ENCODE measurements at places on chromosomes 5 and 9.
A peak's percentile ranks its signal among the peaks of the same experiment; 100 is the strongest.

DNA sequence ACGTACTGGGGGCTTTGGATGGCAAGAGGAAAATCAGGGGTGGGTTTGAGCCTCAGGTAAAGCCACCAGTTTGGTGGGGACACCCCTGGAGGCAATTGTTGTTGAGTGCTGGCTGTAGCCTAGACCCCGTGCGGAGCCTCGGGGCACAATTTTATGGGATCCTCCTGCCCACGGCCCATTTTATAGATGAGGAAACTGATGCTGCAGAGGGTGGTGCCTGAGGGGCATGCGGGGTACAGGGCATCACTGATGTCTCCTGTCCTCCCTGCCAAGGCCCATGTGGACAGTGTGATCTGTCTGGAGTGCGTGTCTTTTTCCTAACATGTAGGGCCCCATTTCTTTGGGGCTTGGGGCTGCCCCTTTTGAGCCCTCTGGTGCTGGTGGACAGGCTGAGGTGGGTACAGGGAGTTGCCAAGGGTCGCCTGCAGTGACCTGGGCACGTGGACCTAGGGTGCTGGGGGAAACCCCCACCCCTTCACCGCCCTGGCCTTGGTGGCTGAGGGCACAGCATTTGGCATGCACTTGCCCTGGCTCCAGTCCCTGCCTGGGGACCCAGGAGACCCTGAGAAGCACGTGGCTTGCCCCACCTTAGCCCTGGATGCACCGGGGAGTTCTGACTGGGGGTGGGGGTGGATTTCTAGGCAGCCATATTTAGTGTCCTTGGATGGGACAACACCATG is 22.1 kb downstream of the WNK2 start:
- no peak for DNase-seq

GRCh38 chr5:3225201-3225960 is 370.3 kb upstream of the IRX1 start:
- no peak for DNase-seq

- no peak for DNase-seq
Measured at GRCh38 chr9:80467632-80468031, 895.9 kb downstream of the TLE4 start.

GRCh38 chr5:113487416-113487780 is 855 bp downstream of the MCC start:
- no peak for DNase-seq

DNA sequence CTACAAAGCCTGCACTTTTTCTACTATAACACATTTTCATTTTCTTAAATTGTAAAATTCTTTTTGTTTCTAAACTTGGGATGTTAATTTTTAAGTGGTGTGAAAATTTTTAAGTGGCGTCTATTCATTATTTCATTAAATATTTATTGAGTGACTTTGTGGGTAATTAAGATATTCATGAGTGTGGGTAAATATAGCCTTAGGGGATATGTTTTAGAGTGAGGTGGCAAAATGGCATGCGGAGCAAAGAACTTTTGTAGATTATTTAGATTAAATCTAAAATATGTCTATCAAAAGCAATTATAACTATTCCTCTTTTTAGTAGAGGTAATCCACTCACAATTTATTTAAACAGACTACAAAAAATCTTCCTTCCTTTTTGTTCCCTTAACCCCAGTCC is 188.4 kb downstream of the PCSK1 start:
- DNase-seq, result no peak

- DNase-seq, result no peak
Measured at GRCh38 chr9:72119853-72120252, 29.4 kb upstream of the GDA start.

- no peak for DNase-seq
Measured at GRCh38 chr9:10921671-10922070, 308.9 kb upstream of the PTPRD start.

DNA sequence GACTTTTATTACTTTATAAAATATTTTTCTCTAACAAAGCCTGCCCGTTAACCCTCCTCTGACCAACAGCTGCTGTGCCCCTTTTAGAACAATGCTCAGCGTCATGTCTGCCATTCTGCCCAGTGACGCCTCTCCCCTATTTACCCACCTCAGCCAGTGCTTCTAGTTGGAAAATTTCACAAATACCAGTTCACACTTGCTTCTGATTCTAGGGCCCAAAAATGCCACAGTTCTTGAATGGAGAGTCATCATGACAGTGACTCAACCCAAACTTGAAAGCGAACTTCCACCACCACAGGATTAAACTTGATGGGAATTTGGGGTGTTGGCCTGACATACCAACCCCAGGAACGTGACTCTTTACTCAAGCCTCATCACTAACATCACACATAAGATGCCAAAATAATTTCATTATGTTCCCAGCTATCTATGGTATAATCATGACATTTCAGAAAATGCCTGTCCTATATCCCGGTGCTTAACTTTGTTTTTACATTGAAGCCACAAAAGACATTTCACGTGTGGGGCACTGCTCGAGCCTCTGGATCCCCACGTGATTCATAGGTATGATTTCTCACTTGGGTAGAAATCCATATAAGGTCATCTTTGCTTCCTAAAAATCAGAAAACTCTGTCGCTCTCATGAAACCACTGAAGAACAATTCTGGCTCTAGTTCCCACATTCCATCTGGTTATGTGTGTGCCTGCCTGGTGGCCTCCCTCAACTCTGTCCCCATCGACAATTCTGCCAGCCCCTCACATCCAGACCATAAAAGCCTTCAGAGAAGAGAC is 220.9 kb downstream of the ACTL7B start:
- DNase-seq, result no peak

DNA sequence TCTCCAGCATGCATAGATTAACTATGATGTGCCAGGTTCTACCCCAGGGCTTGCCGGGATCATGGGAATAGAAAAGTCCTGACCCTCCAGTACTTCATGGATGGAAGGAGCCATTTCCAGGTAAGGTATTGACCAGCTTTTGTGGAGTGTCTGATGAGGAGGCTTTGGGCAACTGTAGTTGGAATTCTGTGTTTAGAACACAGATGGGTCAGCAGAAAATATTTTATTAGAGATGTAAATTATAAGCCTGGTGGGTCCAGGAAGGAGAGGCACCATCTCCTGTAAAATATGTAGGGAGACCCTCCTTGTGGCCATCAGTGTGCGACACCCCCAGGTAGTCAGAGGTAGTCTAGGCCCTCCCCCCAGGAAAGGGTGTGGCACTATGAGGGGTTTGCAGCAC is 156.2 kb downstream of the IRX1 start:
- DNase-seq, result no peak

DNA sequence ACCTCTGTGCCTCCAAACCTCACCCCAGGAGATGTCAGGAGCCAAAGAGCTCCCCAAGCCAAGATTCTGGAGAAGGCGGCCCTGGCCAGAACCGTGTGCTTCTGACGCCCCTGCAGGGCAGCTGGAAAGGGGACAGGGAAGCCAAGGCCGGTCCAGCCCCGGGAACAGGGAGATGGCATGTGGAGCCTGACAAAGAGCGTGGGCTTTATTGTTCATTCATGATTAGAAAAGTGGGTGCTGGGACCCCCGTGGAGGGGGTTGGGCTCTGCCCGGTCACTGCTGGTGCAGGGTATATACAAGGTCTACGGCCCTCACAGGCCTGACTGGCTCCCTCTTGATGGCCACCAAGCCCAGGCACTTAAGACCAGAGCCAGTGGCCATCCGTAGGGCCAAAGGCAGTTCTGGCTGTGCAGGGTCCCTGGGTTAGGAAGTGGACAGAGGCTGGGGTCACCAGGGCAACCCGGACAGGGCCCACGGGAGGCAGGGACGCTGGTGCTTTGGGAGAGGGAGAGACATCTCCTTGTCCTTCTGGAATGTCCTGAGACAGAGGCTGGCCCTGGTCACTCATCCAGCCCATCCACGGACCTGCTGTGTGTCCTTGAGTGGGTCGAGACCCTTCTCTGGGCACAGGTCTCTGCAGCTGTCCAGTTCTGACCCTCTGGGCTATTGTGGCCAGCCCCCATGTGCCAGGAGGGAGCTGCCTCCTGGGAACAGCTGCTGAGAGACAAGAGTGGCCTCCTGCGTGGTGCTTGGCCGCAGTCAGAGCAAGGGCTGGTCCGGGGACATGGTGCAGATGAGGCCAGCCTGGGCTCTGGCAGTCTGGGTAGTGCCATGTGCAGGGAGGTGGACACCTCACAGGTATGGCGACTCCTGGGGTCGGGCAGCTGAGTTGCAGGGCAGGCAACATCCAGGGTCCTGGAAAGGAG is 12.5 kb downstream of the NINJ1 start:
- peak; percentile 11 for DNase-seq

GRCh38 chr9:133594310-133594709 is 14.9 kb downstream of the FAM163B start:
- DNase-seq, result no peak

- no peak for DNase-seq
Measured at GRCh38 chr5:160542281-160542680, 120.6 kb downstream of the PTTG1 start.

GRCh38 chr9:135850737-135851136 is 56.6 kb downstream of the CAMSAP1 start:
- no peak for DNase-seq

GRCh38 chr9:70614786-70615463 is 200.5 kb upstream of the KLF9 start:
- DNase-seq, result no peak

GRCh38 chr9:117936185-117937130 is 232.3 kb downstream of the TLR4 start:
- no peak for DNase-seq

DNA sequence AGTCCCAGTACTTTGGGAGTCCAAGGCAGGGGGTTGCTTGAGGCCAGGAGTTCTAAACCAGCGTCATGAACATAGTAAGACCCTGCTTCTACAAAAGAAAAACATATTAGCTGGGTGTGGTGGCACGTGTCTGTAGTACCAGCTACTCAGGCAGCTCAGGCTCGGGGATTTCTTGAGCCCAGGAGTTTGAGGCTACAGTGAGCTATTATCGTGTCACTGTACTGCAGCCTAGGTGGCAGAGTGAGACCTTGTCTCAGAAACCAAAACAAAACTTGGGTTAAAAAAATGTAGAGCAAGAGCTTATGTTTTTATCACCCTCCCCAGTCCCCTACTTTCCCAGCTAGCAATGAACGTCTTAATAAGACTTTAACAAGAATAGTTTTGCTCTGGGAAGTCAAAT is 46.7 kb downstream of the UHRF2 start:
- DNase-seq, result no peak

DNA sequence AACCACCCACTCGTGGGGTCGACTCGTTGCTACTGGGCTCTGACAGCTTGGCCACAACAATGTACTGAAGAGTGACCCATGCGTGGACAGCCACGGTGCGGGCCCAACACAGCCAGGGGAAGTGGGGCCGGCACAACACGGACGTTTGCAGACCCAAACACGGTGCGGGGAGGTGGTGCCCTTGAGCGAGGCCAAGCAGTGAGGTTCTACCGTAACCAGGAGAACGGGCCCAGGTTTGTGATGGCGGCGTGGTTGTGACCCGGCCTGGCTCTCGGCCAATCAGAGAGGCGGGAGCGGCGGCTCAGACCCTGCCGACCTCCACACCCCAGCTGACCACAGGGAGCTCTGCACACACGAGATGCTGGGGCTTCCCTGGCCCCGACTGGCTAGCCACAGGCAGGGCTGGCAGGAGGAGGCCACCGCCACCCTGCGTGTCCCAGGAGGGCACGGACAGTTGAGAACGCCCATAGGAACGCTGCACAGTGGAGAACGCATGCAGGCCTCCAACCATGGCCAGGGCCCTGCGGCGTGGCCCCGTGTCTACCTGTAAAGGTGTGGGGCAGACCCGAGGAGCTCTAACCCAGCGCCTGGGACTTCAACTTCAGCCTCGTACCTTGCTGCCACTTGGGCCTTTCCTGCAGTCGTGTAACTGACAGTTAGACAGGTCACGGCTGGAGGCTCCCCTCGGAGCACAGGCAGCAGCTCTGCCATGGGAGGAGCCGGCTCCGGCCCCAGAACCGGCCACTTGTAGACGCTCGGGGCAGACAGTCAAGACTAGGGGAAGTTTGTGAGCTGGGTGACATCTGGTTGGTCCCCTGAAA is 13.7 kb downstream of the BRD3 start:
- peak; percentile 10 for DNase-seq

GRCh38 chr9:137374131-137374845 is 48.7 kb downstream of the EXD3 start:
- DNase-seq, result no peak

DNA sequence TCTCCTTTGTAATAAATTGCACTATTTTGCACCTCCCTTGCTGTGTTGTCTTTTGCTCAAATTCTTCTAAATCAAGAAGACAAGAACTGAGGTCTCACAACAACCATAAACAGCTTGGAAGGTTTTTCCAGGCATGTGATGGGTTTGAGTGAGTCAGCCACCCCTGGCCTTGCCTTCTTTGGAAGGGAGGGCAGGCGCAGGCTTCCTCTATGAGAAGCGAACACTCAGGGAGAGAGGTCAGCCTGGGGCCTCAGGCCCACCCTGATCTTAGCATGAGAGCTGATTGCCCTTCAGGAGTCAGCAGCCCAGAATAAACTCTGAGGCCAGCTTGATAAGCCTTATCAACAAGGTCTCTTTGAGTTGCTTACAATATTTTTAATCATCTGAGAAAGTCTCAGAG is 31.6 kb downstream of the S1PR3 start:
- no peak for DNase-seq

DNA sequence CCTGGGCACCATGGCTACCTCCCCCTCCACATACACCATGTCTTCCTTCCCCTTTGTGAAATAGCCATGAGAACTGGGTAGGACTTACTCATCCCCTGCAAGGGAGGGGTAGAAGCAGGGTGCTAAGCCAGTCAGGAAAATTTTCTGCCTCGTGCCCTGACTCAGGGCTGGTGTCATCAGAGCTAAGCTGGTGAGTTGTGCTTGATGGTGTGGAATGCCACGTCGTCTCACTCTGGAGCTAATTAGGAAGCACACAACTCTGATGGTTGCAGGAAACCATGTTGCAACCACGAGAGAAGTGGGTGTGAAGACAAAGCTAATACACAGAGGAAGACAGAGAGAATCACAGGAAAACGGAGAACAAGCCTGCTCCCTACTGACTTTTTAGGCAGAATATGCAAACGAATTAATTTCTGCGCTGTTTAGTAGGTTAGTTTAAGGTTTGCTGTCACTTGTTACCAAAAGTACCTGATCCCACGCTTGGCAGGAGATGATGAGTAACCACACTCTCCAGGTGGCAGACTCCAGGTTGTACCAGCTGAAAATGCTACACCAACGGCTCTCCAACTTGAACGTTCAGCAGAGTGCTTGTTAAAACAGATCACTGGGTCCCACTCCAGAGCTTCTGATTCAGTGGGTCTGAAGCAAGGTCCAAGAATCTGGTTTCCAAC is 54.5 kb downstream of the STK10 start:
- peak; percentile 66 for DNase-seq

DNA sequence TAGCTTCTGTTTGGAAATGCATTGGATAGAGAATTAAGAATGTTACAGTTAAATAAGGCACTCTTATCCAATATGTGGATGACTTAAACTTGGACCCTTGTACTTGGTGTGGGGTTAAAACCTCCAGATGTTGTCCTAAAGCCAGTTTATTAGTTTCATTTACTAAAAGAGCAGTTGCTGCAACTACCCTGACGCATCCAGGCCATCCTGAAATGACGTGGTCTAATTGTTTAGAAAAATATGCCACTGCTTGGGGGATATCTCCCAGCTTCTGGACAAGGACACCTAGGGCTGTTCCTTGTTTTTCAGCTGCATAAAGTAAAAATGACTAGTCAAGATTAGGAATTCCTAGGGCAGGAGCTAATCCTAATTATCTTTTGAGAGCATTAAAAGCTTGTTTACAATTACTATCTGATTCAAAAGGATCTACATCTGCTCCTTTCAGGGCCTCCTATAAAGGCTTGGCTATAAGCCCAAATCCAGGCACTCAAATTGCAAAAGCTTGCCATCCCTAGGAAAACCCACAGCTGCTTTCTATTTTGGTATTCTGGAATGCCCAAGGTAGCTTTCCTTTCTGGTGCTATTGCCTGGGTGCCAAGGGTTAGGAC is 45.7 kb upstream of the SLCO4C1 start:
- DNase-seq, result no peak

GRCh38 chr5:173778152-173778782 is 109.9 kb upstream of the CPEB4 start:
- DNase-seq, result no peak

Measured in activated CD8-positive, alpha-beta memory T cell treated with anti-CD3 and anti-CD28 coated beads, Interleukin-2, amount 50 U/mL, for 4 hours (primary cell).